Uterus (tissue), 4 donors: ENCODE measurements at places on chromosomes 1 and 21.

DNA sequence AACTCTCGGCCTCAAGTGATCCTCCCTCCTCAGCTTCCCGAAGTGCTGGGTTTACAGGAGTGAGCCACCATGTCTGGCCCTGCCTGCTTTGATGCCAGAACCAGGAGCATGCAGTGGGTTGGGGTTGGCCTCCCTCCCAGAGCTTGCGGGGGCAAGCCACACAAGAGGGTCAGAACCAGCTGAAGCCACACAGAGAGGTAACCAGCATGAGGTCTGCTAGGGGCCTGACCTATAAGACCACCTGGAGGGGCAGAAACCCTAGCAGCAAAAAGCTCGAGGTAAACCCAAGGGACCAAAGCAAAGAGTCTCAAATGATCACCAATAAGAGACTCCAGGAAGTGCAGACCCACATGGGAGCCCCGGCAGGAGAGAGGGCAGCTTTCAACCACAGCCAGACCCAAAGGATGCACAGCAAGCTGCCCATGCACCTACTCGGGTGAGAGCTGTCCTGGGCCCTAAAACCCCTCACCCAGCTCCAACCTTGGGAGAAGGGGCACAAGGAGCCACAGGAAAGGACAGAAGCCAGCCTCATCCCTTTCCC, 81.2 kb downstream of the TOMM20 start:
- no peak for DNase-seq

DNA sequence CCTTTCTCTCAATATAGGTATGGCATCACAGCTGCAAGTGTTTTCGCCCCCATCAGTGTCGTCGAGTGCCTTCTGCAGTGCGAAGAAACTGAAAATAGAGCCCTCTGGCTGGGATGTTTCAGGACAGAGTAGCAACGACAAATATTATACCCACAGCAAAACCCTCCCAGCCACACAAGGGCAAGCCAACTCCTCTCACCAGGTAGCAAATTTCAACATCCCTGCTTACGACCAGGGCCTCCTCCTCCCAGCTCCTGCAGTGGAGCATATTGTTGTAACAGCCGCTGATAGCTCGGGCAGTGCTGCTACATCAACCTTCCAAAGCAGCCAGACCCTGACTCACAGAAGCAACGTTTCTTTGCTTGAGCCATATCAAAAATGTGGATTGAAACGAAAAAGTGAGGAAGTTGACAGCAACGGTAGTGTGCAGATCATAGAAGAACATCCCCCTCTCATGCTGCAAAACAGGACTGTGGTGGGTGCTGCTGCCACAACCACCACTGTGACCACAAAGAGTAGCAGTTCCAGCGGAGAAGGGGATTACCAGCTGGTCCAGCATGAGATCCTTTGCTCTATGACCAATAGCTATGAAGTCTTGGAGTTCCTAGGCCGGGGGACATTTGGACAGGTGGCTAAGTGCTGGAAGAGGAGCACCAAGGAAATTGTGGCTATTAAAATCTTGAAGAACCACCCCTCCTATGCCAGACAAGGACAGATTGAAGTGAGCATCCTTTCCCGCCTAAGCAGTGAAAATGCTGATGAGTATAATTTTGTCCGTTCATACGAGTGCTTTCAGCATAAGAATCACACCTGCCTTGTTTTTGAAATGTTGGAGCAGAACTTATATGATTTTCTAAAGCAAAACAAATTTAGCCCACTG, 11.5 kb downstream of the HIPK1 start:
- DNase-seq, result no peak

DNA sequence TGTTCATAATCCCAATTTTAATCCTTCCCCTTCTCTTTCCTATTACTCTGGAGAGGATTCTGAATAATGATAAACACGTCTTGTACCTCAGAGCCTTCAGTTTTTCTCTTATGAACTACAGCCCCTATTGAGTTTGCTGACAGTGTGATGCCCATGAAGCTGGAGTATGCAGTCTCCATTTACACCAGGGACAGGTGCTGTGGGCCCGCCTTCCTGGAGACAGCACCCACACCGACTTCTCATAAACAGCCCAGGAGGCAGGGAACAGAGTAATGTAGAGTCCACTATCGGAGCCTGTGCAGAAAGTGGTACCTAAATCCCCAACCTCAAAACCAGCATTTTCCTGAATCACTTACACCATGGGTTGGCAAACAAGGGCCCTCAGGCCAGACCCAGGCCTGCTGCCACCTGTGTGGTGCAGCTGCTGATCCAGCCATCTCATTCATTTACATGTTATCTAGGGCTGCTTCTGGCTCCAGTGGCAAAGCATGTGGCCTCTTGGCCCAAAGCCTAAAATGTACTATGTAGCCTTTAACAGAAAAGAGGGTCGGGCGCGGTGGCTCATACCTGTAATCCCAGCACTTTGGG, 95.1 kb upstream of the KRTAP19-8 start:
- DNase-seq, result no peak

- no peak for DNase-seq
Observed at GRCh38 chr1:39226836-39227235, 22.3 kb downstream of the MACF1 start.

DNA sequence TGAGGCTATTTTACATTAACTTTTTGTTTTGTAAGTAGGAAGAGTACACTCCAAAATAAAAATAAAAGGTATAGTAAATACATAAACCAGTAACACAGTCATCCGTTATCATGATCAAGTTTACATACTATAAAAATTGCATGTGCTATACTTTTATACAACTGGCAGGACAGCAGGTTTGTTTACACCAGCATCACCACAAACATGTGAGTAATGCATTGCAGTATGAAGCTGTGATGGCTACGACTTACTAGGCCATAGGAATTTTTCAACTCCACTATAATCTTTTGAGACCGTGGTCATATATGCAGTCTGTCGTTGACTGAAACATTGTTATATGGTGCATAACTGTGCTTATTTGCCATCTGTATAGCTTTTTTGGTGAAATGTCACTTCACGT, 106.2 kb downstream of the CENPF start:
- no peak for DNase-seq

- DNase-seq, result no peak
Observed at GRCh38 chr1:202248861-202249260, 55.3 kb downstream of the LGR6 start.

GRCh38 chr1:230821346-230821745, 47.0 kb downstream of the C1orf198 start:
- DNase-seq, result no peak

- no peak for DNase-seq
Observed at GRCh38 chr21:34801519-34802132, 132.8 kb downstream of the CLIC6 start.

DNA sequence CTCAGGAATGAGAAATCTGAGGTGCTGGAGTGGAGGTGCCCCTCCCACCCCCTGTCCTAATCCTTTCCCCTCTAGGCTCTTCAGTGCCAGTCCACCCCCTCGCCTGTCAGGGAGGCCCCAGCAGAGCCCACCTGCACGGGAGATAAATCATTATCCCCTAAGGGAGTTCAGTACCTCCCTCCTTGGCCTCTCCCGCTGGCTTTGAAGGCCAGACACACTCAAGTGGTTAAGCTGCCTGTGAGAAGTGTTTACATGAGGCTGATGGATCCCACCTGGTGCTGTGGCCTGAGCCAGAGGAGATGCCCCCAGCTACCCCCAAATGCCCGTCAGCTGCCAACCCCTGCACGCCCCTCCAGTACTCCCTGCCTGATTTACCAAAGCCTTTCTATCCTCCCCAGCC, 3.7 kb downstream of the RSPO1 start:
- no peak for DNase-seq

DNA sequence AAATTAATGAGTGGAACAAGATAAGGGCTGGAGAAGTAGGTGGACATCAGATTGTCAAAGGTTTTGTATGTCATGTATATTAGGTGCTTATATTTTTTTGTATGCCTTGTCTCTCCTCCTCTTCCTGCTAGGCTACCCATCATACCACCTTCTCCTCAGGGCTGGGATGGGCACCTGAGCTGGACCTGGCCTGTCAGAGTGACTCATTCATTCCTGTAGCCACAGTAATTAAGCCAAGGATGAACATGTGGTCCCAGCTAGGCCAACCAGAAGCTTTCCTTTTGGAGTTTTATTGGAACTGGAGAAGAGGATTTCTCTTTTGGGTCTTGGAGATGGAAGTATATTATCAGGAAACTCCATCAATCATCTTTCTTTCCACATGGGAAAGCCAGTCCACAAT, 21.2 kb downstream of the PTGS2 start:
- DNase-seq, result no peak

GRCh38 chr1:246748867-246749266, 24.7 kb downstream of the SCCPDH start:
- no peak for DNase-seq

DNA sequence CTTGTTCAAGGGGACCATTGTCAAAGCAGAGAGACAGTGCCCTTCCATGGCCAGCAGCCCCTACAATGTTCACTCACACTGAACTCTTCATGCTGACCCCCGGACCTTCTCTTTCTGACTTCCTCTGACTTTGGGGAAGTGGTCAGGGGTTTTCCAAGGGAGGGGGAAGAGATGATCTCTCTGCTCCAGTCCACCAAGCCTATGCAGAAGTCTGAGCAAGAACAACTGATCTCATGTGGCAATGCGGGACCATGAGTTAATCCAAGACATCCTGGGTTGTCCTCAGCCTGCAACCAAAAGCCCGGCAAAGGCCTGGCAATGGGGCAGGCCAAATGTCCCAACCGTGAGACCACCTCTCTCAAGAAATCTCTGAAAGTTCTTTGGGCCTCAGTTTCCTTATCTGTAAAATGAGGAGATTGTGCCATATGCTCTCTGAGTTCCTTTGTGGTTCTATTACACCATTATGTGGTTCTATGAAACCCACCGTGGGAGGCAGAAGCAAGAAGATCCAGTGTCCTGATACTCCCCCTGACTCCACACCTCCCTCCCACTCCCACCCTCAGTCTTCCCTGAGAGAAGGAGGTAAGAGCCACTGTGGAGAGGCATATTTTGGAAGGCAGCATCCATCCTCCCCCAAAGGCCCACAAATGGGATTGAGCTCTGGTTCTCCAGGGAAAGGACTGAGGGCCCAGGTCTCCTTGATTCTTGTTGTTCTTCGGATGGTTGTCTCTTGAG, 11.8 kb upstream of the ARHGEF2 start:
- no peak for DNase-seq

DNA sequence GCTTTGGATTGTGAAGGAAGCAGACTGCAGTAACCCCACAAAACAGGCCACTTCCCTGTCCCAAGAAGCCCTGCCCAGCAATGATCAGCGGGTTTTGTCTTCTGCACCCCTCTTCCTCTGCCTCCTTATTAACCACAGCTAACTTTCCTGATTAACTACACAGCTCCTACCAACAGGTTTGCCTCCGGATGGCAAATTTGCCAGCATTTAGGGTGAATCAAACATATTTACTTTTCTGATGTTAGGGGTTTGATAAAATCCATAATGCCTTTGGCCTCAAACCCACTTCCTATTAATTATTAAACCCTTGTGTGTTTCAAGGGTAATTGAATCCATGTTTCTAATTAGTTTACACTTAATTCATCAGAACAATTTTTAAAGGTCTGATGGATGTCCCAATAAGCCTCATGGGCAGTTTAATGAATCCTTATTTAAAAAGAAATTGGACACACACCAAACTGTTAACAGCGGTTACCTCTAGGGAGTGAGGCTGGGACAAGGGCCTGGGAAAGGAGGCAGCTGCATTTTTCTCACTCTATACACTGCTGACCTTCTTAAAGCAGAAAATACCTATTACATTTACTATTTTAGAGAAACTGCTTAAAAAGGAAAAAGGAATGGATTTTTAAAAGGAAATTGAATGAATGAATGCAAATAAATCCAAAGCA, 91.9 kb downstream of the CSMD2 start:
- no peak for DNase-seq

DNA sequence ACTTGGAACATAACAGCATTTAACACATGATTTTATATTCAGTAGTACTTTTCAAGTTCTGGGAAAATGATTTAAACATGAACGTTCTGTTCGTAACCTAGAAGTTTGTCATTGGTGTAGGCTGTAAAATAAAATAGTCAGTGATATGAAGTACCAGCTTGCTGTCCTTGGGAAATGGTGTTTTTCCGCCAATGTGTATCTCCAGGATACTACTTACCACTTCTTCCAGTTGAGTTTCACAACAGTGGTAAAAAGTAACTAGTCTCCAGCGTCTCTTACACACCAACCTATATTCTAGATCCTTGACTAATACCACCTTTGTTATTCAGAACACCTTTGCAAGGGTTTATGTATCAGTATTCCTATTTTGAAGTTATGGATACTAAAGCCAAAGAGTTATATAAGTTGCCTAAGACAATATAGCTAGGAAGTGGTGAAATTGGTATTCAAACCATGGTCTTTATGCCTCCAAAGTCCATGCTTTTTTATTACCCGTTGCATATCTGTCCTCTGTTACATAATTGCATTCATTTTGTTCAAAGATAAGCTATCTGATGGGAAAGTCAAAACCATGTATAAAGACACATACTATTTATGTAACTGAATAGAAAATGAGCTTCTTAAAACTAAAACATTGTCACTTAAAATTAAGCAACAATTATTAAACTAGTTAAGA, 43.1 kb downstream of the HOOK1 start:
- no peak for DNase-seq

GRCh38 chr1:70204600-70204999, 779 bp downstream of the LRRC40 start:
- DNase-seq, result no peak

GRCh38 chr21:27196651-27197050, 229.8 kb upstream of the ADAMTS5 start:
- DNase-seq, result no peak

- no peak for DNase-seq
Observed at GRCh38 chr1:100624886-100625610, 87.1 kb downstream of the GPR88 start.

GRCh38 chr1:221963742-221964141, 221.9 kb upstream of the DUSP10 start:
- DNase-seq, result no peak

DNA sequence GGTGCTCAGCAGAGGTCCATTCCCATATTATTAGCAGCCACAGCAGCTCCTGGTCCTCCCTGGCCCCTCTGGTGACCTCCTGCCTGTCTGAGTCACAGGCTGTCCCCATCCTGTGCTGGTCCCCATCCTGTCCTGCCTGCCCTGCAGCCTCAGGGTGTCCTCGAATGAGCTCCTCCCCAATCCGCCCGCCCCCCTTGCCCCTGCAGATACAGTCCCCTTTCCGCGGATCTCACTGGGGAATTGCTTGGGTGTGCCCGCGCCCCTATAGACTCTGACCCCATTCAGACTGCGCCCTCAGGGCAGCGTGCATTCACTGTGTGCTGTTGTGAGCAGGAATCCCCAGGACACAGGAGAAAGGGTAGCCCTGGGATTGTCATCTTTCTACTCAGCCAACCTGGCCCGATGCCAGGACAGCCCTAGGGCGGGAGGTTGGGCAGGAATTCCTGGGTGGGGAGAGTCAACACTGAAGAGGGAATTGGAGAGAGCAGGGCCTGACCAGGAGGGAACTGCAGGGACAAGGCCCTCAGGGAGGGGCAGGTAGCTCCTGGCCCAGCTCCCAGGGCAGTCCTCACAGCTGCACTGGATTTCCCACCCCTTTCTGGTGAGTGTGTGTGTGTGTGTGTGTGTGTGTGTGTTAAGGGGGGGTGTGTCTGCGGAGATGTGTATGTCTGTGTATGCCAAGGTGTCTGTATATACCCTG, 1.1 kb upstream of the GUCA2A start:
- no peak for DNase-seq

- DNase-seq, result no peak
Observed at GRCh38 chr1:170711682-170712081, 47.8 kb downstream of the PRRX1 start.

GRCh38 chr21:44549525-44550211, 1.6 kb downstream of the KRTAP10-2 start:
- no peak for DNase-seq
